ENCODE measurements at places on chromosomes 16 and 17. TPM values are rescaled to one million over a fixed set of nuclear protein-coding genes. Genes with fewer than 3 reads are reported as not detected.

The SGSH gene
- total RNA-seq, result 43.1 TPM

The TPPP3 gene
- 12.3 TPM for total RNA-seq

The NPIPA3 gene
- 2.3 TPM for total RNA-seq

The PSME3IP1 gene
- 80.9 TPM for total RNA-seq

The COPZ2 gene
- 4.3 TPM for total RNA-seq

The ZNF768 gene
- total RNA-seq, result 58.6 TPM

The NR1D1 gene
- total RNA-seq, result 18.8 TPM

The HSPB9 gene
- not detected for total RNA-seq

The KRT34 gene
- total RNA-seq, result not detected

The RASL10B gene
- 0.07 TPM for total RNA-seq

The ZFPM1 gene
- 12.5 TPM for total RNA-seq

The SCGB1C2 gene
- total RNA-seq, result not detected

The KRTAP2-1 gene
- total RNA-seq, result not detected

The PPM1E gene
- 0.32 TPM for total RNA-seq

The SPDYE4 gene
- not detected for total RNA-seq

GRCh38 chr17:34178092-34178491 lies 77.0 kb upstream of the CCL2 start:
- no peak for DNase-seq

DNA sequence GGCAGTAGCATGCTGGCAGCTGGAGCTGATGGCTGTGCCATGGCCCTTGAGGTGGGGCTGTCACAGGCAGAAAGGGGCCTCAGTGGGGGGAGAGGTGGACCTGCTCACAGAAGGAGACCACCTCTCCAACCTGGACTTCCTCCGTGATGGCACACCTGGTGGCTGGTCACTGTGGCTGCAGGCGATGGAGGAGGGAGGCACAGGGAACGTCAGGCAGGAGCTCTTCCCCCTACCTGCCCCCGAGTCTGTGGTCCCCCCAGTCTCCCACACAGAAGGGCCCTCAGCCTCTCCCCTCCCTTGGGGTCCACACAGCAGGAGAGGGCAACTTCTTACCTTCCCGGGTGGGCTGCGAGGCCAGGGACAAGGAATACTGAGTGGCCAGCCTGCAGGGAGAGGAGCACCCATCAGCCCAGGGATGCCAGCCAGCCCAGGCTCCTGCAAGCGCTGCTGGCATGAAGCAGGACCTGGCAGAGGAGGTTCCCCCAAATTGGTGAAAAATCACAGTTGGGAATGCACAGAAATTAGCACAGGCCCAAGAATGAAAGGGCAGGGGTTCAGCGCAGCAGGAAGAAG lies 96.5 kb downstream of the GOSR1 start:
- no peak for DNase-seq

DNA sequence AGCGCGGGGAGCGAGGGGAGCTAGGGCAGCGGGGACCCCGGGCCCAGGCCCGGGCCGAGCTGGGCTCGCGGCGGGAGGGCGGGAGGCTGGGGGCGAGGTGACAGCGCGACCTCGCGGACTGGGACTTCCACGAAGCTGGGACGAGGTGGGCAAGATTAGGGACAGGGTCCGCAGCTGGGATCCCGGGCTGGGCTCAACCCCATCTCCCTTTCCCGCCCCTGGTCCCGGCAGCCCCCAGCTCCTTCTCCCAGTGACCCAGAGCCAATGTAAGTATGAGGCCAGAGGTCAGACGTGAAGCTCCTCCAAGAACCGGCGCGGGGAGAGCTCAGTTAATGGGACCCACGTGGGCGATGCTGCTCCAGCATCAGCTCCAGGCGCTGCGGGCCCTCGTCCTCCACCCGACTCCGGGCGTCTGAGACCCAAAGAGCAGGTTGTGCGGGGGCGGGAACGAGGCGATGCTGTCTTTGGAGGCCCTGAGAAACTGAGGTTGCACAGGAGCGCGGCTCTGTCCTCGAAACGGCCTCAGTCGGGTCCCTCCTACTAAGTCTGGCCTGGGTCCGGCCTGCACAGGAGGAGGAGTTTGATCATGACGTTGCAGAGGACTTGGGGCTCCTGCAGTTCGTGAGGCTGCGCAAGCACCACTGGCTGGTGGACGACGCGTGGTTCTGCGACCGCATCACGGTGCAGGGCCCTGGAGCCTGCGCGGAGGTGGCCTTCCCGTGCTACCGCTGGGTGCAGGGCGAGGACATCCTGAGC lies 585 bp downstream of the ALOX12 start:
- DNase-seq, result no peak

GRCh38 chr17:48612854-48613691 lies 2.0 kb downstream of the HOXB8 start:
- DNase-seq, result no peak

DNA sequence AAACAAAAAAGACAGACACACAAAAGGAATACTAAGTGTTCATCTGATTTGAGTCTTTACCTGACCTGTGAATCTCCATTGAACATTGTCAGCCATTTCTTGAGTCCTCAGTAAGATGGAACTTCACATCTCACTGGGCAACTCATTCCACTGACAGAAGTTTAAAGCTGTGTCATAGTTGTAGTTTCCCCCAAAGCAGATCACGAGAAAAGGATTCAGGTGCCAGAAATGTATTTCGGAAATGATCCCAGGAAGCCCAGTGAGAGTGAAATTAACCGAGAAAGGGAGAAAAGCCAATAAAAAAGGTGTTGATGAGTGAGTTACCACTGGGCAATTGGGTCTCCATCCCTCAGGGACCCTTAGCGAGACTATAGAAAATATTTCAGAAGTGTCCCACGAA lies 6.5 kb downstream of the CHD9 start:
- DNase-seq, result no peak

DNA sequence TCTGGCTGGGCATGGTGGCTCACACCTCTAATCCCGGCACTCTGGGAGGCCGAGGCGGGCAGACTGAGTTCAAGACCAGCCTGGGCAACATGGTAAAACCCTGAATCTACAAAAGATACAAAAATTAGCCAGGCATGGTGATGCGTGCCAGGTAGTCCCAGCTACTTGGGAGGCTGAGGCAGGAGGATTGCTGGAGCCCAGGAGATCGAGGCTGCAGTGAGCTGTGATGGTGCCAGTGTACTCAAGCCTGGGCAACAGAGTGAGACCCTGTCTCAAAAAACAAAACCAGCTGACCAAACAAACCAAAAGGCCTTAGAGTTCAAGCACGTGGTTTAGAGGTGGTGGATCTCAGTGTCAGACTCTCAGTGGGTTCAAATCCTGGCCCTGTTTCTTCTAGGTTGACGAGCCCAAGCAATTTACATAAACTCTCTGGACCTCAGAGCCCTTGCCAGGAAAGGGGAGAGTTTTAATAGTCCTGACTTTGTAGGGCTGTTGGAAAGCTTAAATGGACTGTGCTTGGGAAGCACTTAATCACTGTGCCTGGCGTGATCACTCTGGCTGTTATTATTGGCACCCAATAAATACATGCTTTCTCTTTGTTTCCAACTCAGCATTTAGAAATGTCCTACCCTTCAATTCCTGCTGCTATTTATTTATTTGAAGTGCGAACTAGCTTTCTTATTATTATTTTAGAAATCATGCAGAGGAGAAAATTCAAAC lies 44.7 kb downstream of the ABCC1 start:
- DNase-seq, result no peak

- DNase-seq, result peak; percentile 42
Observed at GRCh38 chr17:17971431-17972125, 622 bp downstream of the TOM1L2 start.

GRCh38 chr17:47332287-47332686 lies 8.5 kb downstream of the EFCAB13 start:
- DNase-seq, result no peak

GRCh38 chr17:65190467-65191097 lies 53.4 kb downstream of the RGS9 start:
- no peak for DNase-seq

DNA sequence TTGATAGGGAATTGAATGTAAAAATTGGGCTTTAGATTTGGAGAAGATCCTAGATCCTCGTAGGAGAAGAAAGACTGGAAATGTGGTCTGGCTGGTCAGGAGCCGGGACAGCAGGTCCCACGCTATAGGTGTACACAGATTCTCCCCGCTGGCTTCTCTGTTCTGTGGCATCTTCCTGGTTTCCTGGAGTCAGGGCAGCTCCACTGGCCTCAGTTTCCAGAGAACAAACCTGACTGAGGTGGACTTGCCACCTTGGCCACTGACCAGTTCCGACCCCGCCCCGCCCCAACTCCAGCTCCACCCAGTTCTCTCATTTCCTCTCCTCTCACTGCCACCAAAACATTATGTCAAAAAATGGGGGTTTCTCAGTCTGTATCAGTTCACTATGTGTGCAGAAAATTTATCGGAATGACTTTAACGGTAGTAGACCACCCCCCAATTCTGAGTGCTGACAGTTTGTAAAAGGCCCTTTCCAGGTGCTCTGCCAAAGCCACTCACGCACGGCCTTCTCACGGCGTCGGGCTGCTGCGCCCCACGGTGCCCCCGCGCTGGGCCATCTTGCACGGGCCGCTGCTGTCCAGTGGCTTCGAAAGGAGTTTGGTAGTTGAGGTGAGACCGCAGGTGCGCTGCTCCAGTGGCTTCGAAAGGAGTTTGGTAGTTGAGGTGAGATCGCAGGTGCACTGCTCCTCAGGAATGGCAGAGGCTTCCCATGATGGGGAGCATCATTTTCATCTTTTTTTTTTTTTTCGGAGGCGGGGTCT lies 161.4 kb upstream of the CHMP6 start:
- DNase-seq, result no peak

DNA sequence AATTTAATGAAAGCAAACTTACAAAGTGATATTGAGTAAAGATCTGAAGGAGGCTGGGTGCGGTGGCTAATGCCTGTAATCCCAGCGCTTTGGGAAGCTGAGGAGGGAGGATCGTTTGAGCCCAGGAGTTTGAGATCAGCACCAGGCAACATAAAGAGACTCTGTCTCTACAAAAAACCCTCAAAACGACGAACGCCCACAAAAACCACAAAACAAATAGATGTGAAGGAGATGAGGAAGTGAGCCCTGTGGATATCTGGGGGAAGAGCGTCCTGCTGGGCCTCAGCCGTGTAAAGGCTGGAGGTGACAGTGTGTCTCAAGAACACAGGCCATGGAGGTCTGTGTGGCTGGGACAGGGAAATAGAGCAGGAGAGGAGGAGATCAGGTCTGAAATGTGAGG lies 68.8 kb downstream of the ITFG1 start:
- no peak for DNase-seq

- peak; percentile 58 for DNase-seq
Observed at GRCh38 chr16:55500530-55501011, 8.3 kb upstream of the LPCAT2 start.

DNA sequence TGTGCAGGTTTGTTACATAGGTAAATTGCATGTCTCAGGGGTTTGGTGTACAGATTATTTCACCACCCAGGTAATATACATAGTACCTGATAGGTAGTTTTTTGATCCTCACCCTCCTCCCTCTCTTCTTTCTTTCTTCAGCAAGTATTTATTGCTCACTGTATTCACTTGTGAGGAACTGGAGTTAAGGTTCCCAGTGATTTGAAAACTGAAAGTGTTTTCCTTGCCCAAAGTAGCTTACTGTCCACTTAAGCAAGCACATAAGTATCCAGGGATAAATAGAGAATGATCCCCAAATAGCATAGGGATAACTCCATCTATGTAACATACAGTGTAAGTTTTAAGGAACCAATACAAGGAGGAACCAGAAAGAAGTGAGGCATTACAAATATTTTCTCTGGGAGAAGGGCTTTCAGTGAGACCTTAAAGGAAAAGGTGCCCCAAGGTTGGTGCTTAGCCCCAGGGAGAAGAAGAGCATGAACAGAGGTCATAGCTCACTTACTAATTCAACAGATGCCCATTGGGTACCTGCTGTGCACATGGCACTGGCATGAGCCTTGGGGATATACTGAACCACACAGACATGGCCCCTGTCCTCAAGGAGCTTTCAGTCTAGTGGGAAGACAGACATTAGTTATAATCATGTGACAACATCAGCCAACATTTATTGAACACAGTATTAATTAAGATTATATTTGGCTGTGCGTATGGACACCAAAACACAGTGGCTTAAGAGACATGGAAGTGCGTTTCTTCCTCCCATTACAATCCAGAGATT lies 17.0 kb downstream of the MYL4 start:
- no peak for DNase-seq

- no peak for DNase-seq
Observed at GRCh38 chr17:55351226-55351625, 70.4 kb downstream of the MMD start.

DNA sequence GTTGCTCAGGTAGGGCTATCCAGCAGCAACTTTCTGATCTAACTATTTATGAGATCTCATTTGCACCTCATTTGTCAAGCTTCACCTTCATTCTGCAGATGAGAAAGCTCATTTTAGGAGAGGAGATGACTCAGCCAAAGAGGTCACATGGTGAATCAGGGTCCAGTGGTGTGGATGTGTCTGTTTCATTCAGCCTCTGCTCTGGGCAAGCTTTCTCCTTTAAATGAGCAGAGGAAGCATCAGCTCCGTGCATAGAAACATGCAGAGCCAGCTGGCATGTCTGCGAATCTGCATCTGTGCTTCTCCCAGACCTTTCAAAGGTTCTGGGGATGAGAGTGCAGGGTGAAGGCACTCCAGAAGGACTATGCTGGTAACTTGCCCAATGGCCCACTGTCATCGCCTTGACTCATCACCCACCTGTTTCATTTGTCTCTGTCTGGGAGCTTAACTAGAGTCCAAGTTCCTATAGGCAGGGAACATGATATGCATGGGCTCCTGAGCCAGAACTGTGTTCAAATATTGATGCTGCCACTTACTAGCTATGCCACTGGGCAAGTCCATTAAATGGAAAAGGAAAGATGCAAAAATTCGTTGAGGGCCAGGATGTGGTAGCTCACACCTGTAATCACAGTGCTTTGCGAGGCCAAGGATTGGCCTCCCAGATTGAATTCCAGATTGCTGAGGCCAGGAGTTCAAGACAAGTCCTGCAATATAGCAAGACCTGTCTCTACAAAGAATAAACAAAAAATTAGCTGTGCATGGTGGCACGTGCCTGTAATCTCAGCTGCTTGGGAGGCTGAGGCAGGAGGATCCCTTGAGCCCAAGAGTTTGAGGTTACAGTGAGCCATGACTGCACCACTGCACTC lies 67.1 kb upstream of the NLK start:
- DNase-seq, result no peak

Data from colonic mucosa (tissue), 4 donors.